SIG-M5 (cell line): ENCODE measurements at places on chromosomes 2 and 18.

- DNase-seq = no peak
Measured at GRCh38 chr2:215729985-215730620, 283.2 kb downstream of the MREG start.

DNA sequence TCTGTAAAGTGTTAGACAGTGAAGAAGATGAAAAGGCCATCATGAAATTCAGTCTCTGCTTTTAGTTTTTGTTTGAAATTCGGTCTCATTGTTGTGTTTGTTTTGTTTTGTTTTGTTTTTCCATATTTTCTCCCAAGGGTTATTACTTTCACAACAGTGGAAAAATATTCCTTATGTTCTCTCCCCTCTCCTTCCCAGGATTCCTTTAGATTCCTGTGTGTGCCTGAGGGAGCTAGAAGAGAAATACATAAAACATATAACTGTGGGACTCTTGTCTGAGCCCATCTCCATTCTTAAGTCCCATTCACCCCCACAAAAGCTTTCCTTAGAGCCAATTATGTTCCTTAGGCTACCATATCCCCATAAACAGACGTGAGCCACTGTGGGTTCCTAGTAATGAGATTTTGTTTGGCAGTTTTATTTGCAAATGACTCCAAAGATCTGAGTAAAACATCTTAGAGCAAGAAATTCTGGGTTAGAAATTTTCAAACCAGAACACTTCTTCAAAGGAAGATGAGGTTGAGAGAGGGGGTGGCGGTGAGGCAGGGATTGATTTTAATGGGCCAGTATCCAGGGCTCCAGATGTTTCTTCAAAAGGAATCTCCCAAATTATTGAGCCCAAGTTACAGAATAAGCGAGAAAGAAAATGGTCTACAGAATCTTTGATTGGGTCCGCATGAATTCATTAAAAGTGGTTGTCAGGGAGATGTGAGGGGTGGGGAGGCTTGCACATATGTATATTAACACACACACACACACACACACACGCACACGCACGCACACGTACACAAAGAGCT, 157.8 kb upstream of the TNP1 start:
- DNase-seq = no peak

- DNase-seq = no peak
Measured at GRCh38 chr2:226622484-226622883, 177.1 kb downstream of the IRS1 start.

DNA sequence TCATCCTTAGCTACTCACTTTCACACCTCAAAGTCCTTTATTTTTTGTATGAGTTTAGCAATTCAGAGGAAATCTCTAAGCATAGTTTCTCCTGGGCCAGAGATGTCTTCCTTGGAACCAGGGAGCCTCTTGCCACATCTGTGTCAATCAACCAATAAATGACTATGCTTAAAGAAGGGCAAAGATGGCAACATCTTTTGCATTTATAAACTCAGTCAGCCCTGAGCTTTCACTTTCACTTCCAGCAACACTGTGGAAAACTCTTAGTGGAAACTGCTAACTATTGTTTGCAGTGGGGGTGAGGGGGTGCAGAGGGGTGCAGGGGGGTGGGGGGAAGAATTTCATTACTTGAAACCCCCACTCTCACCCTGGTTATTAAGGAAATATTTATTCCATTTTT, 3.4 kb downstream of the ACVR1C start:
- DNase-seq = no peak
